Mucosa of descending colon (tissue), 3 donors: ENCODE measurements at places on chromosomes 5 and 9.
A peak's percentile ranks its signal among the peaks of the same experiment; 100 is the strongest.

DNA sequence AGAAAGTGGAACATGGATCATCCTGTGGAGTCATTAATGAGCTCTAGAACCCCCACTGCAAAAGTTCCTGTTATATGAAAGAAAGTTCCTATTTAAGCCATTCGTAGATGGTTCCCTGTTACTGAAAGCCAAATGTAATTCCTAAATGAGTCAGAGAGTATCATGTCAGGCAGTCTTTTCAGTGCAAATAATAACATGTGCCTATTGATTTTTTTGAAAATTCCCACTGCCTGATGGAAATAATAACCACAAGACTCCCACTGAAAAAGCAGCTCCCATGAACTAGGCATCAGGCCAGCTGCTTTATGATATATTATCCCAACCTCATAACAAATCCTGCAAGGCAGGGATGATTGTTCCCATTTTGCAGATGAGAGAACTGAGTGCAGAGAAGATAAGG is 217.2 kb downstream of the DAB2IP start:
- no peak for DNase-seq

- peak; percentile 32 for DNase-seq
Observed at GRCh38 chr5:372996-373709, 51.6 kb downstream of the AHRR start.

DNA sequence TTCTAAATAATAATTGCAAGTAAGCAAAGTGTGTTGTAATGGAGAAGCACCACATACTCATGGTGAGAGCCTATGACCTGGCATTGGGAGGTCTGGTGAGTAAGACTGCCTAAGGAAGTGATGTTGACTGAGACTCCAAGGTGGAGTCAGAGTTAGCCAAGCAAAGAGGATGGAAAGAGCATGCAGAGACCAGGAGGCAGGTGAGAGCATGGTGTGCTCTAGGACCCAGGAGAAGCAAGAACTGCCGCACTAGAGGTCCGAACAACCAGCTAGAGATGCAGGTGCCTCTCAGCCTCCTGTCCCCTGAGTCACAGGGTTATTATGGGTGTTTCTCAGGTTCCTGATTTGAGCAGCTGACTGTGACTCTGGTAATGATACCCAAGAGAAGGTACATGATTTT is 27.3 kb downstream of the ANP32B start:
- DNase-seq = no peak

DNA sequence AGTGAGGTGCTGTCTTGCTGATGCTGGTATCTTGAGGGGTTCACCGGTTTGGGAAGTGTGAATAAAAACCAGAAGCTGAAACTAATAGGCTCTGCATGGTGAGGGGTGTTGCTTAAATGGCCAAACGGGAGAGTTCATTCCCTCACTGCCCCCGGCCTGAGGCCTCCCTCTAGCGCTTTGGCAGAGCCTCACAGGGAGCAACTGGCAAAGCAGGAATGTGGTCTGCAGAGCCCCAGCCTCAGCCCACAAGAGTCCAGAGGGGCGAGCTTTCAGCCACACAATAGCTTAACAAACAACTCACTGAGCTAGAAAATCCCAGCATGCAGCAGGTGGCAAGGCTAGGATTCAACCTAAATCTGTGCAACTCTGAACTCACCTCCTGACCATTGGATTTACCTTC is 234.8 kb downstream of the MED10 start:
- DNase-seq = no peak

DNA sequence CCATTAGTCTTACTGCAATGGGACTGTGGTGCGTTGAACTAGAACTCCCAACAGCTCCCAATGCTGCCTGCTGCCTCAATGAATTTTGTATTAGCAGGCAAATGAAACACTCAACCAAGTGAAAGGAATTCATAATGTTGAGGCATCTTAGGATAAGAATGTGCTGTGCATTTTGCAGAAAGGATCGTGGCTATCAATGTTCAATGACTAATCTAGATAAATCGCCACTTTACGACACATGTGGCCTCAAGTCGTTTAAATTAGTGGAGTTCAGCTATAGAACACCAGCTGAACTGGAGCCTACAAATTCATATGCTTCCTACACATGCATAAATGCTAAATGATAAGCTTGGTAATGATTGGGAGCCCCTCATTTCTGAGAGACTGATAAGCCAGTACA is 318.4 kb downstream of the PSAT1 start:
- DNase-seq = no peak

DNA sequence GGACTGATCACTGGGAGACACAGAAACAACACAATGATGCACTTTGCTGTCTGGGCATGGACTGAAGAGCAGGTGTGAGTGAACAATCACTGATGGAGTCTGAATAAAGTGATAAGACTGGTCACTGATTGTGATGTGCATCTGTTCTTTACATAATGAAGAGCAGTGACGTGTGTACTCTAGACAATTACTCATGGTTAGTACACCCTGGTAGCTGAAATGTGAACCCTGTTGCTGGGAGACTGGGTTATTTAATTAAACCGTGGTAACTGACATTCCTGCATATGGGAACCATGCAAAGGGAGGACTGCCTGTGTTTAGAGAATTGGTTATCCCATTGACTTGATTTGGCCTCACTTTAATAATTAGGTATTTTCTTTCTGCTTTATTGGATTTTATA is 202.9 kb downstream of the NR2F1-AS1 start:
- DNase-seq = no peak

- DNase-seq = no peak
Observed at GRCh38 chr9:131616983-131617604, 71.8 kb downstream of the PRRT1B start.

- no peak for DNase-seq
Observed at GRCh38 chr9:85408494-85408893, 333.3 kb downstream of the AGTPBP1 start.

DNA sequence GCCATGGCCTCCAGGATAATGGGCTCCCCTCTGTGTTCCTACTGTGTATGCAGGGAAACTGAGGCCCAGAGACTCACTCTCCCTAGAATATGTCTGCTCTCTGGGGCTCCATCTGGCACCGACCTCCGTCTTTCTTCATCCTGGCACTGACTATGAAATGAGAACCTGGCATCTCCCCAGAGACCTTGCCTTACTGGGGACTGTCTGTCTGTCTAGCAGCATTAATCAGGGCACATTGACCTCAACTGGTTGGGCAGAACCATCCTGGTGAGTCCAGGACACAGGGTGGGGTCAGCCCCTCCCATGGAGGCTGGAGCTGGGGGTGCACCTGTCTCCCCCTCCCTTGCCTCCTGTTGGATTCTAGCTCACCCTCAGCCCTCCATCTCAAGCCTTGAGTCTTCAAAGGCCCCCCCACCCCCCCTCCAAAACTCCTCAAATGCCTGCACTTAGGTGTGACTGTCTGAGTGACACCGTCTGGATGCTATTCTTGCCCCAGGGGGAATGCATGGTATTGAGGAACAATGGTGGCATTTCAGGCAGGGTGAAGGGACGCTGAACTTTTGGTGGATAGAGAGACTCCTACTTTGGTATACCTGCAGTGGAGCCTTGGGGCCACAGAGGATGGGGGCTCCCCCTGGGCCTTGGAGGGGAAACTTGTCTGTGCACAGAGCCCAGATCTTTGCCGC is 12.8 kb upstream of the PITX1 start:
- DNase-seq = no peak

DNA sequence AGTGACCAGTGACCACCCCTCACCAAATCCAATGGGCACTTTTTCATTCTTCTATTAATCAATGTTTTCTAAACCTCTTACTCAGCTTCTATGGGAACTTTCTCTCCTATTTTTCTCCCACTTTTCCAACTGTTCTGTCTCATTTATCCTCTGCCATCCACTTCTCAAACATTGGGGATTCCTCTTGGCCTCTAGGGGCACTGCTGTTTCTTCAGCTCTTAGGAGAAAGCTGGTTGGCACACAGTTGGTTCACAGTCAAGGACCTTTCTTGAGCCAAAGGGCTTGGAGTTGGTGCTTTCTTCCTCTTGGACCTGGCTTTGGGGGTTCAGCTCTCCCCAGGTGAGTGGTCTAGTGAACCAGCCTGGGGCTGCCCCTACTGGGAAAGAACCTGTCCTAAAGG is 112.2 kb upstream of the LHFPL2 start:
- no peak for DNase-seq

GRCh38 chr5:31383734-31384133 is 148.2 kb downstream of the DROSHA start:
- DNase-seq = no peak

DNA sequence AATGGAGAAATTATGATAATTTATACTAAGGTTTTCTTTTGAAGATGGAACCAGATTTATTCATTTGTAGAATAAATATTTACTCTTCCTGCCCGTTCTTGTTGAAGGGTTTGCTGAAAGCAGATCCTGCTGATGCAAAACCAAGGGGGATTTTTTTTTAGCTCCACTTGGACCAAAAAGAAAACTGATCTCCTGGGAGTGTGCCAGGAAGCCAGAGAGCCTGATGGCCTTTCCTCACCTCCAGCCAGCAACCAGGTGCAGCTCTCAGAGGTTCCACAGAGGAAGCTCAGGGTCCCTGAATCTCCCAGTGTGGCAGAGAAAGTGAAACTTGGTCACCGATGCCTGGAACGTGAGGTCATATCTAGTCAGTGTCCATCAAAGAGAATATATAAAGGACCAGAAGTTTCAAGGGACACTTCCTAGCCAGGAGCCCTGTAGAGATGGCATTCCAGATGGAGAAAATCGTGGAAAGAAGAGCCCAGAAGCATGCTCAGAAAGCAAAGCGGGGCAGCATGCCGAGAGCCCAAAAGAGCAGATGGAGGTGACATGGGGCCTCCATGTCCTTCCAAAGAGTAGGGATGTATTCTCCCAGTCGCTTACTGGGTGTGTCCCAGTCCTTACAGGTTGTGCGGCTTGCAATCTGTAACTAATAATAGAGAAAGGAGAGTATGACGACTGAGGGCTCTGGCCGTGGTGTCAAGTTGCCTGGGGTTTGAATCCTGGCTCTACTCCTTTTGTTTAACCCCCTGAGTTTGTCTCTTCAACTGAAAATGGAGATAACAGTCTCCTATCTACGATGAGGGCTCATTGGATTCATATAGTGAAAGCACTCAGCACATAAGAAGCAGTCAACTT is 12.2 kb downstream of the AFAP1L1 start:
- DNase-seq = no peak

DNA sequence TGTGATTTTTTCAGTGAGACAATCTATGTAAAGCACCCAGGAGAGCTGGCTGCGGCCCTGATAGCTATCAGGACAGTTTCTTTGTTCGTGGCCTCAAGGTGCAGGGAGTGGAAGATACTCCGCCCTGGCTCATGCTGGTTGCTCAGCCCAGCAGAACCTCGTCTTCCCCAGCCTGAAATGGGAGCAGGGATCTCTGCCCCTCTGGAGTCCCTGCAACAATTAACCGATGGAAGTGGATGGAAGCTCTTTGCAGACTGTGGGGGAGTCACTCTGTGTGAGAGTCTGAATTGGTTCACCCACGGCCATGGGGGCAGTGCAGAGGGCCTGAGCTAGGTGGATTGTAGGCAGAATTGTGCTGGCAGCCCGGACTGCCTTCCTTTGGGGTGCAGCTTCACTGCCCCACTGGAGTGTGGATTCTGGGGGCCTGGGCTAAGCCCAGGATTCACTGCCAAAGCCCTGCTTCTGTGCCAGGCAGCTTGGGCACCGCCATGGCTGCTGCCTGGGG is 2.8 kb downstream of the AIF1L start:
- no peak for DNase-seq

DNA sequence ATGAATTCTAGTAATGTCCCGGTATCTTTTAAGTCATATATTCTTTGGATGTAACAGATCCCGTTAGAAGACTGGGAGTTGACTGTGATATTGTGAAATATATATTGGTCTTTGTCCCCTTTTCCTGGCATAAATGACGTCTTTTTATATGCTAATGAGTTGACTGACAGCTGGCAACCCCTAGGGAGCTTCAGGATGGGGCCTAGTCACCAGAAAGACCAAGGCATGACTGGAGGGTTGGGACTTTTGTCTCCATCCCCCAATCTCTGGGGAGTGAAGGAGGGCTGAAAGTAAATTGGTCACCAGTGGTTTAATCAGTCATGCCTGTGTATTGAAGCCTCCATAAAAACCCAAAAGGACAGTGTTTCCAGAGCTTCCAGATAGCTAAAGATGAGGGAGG is 241.6 kb downstream of the PJA2 start:
- DNase-seq = no peak

DNA sequence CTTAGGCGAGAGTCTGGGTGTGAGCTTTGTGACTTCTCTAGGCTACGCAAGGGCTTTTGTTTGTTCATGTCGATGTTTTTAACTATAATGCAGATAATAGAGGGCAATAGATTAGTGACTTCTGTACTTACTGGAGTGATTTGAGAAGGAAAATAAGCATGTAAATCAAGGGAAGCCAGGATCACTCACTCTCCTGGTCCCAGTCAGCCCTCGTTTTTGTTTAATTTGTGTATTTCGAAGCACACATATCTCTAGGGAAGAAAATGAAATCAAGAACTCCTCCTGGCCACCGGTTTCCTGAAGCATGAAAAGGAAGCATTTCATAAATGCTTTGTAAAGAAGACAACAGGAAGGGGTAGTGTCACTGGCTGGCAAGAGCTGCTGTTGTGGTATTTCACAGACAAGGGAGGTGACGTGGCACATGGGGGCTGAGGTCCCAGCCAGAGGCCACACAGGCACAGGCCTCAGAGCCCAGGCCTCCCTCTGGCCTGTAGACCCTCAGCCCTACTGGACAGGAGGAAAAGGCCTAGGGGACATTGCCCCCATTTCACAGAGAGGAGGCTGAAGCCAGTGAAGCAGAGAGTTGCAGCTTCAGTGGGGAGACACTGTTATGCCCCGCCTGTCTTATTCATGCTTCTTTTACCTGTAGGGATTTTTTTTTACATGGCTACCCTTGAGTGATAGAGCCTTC is 34.1 kb downstream of the IRF1 start:
- DNase-seq = peak; percentile 69

GRCh38 chr9:78000221-78000620 is 31.4 kb downstream of the GNAQ start:
- DNase-seq = no peak

- DNase-seq = no peak
Observed at GRCh38 chr9:81456431-81457006, 232.8 kb downstream of the TLE1 start.

- DNase-seq = no peak
Observed at GRCh38 chr5:135139381-135140134, 105.5 kb upstream of the PITX1 start.

DNA sequence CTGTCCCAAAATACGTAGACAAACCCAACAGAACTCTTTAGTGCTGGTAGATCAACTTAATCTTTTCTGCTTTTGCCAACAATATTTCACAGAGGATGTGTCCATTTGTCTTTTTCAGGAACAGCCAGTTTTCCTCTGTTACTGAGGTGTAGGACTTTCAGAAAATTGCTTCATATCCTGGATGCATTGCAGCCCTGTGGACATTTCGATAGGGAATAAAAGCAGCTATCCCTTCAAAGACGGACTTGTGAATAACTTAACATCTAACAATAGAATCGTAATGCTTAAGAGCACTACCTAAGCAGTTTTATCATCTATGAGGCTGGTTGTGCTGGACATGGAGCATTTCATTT is 59.7 kb downstream of the PCSK1 start:
- no peak for DNase-seq

GRCh38 chr9:130462685-130463540 is 18.2 kb downstream of the ASS1 start:
- no peak for DNase-seq

DNA sequence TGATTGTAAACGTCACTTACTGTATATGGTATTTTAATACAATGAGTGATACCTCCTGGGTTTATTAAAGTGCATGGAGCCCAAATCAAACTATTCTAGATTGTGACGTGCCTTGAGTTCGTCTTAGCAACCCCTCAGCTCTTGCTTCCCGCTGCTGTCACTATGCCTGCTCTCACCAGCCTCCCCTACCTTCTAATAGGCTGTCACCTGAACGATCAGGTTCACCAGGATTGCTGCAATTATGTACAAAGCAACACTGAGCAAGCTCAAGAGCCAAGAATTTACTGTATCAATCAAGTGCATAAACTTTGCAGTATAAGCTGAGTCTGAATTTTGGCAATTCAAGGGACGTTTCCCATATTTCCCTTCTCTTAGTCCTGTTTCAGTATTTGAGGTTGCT is 3.0 kb downstream of the LECT2 start:
- DNase-seq = no peak
